ENCODE measurements at places on chromosomes 4 and X.

GRCh38 chr4:25060963-25061340 is 30.2 kb upstream of the LGI2 start:
- DNase-seq: no peak

DNA sequence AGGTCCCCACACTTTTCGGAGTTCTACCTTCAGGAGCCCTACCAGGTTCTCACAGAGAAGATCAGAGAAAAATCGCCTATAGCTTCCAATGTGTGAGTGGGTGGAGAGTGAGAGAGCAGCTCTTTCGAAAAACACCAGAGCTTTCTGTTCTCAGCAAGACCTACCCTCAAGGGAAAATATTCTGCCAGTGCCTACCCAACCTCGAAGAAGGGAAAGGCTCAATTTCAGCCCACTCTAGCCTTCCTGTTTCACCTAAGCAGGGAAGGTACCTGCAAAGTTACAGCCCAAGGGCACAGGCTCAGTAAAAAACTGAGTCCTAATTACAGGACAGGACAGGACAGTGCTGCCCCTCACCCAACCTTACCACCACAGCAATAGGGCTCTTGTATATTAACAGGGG is 104.0 kb upstream of the WDR17 start:
- DNase-seq: no peak

DNA sequence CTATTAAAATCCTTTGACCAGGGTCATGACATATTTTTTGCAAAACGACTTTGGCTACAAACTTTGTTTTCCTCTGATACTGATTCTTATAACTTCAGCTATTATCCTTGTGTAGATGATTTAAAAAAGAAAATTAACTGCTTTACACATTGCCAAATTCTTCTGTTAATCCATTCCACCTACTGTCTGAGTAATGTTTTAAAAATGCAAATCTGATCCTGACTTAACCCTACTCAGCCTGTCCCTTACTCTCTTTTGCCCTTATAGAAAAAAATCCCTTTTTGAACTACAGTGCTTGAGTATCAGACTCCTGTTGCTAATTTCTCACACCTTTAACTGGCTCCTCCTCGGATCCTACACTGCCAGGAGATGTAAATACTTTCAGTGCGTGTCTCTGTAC is 723.1 kb downstream of the ADGRL3 start:
- DNase-seq: no peak

DNA sequence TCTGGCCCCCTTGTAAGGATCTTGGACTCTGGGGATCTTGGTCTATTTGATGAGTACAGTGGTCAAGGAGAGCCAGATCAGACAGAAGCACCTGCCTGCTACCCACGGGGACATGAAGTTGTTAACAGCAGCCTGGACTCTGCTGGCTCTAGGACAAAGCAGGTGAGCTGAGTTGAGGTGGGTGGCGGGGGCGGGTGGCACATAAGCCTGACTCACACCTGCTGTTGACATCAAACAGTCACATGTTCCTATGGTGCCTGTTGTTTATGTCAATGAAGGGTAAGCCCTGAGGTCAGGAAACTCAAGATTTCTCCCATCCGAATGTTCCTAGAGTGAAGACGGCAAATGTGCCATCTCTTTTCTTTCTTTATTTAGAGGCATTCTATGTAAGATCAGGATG is 50.1 kb upstream of the CLNK start:
- DNase-seq: no peak
